ENCODE measurements at places on chromosomes 5 and 9.

- no peak for DNase-seq
These were observed 409.2 kb downstream of the CSNK1G3 start for GRCh38 chr5:123921193-123921592.

DNA sequence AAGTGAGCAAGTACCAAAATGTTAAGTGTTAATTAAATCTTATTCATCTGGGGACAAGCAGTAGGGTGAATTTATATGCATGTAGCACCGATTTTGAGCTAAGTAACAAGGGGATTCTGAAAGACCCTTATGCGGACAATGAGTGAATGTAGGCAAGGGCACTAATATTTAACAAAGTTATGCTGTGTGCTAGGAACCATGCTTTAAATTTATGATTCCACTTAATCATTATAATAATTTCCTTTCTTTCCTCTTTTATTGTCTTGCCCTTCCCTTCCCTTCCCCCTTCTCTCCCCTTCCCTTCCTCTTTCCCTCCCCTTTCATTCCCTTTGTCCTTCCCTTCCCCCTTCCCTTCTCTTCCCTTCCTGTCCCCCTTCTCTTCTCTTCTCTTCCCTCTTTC, 25.7 kb upstream of the TNC start:
- no peak for DNase-seq

GRCh38 chr5:13212886-13213285, 731.6 kb downstream of the DNAH5 start:
- DNase-seq, result no peak

DNA sequence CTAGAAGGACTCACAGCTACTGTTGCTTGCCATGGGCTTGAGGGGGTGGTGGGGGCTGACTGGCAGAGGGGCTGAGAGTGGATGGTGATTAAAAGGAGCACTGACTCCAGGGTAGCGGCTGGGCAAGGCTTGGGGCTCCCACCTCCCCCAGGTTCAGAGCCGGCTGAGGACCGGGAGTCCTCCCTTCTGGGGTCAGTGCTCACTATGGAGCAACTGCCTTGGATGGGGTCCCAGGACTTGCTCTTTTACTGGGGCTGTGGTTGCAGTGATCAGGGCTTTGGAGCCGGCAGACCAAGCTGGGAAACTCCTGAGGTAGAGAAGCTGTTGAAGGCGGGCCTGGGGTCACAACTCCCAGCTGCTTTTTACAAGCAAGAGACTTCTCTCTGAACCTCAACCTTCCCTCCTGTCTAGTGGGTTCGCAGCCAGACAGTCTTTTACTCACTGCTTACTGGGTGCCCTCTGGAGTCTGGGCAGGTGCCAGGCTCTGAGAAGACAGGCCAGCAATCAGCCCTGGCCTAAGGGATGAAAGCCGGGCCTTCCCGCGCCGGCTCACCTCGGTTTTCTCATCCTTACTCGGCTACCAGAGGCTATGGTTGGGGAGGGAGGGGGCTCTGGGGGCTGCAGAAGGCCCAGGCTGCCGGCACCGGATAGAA, 795 bp upstream of the ASS1 start:
- peak; percentile 19 for DNase-seq

- peak; percentile 43 for DNase-seq
These were observed 128.0 kb downstream of the SPATA31D1 start for GRCh38 chr9:82116556-82116955.

GRCh38 chr5:119795768-119796167, 166.4 kb downstream of the FAM170A start:
- peak; percentile 35 for DNase-seq

DNA sequence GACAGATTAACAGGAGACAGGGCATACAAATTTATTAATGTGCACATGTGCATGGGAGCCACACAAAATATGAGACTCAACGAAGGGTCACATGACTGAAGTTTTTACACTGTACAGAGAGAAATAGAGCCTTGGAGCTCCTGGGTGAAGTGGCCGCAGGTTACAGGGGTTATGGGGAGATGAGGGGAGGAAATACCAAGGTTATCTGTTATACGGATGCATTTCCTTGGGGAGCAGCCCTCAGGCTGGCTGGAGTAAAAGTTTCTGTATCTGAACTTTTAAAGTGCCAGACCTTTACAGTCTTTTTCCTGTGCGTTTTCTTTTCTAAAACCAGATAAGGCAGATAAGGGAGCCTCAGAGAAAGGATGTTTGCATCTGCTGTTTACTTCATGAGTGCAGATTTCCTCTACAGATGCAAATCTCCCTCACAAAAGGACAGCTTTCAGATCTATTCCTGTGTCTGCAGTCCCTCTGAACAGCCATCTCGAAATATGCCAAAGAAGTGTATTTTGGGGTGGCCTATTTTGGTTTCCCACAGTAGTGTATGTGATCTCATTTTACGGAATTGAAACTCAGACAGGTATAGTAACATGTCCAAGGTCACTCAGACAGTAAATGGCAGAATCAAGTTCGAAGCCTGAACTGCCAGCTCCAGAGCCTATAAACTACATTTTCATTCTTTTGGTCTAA, 139.3 kb upstream of the FBXL17 start:
- DNase-seq, result no peak

DNA sequence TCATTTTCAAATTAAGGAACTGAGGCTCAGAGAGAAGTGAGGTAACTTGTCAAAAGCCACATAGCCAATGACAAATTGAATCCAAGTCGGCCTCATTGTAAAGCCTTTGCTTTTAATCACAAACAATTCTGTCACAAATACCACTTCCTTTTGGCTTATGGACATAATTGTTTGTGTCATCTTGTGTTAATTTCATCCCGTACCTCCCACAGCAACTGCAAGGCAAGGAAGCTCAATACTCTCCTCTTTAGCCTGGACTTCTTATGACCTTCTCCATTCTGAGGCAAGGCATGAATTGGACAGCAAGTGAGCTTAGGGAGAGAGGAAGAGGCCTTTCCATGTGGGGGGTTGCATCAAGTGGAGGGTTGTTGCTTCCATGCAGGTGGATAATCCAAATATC, 62.2 kb upstream of the SLC2A8 start:
- no peak for DNase-seq

DNA sequence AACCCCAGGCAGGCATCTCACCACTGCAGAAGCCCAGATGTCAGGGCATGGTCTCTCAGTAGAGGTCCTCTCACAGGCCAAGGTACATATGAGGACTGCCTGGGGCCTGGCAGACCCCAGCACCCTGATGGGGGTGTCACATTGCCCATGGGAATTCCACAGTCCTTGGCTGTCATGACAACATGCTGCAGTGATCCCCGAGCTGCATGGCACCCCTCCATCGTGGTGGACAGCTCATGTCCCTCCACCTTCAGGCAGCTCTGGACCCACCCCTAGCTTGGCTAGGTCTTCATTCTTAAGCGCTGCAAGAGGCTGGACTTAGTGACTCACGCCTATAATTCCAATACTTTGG, 74.1 kb upstream of the LRRTM2 start:
- DNase-seq, result no peak

DNA sequence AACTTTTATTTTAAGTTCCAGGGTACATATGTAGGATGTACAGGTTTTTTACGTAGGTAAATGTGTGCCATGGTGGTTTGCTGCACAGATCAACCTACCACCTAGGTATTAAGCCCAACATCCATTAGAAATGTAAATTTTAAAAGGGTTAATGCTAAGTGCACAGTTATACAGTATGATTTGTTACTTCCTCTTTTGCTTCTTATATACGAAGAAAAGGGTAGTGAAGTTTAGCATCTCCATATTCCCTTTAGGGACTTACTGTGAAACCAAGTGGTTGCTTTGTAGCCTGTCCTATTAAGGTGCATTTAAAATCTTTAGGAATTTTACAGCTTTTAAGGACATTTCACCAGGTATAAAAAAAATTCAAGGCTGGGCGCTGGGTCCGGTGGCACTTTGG, 46.4 kb downstream of the RBM27 start:
- no peak for DNase-seq

GRCh38 chr9:104553261-104553660, 15.7 kb upstream of the OR13C8 start:
- DNase-seq, result peak; percentile 29

DNA sequence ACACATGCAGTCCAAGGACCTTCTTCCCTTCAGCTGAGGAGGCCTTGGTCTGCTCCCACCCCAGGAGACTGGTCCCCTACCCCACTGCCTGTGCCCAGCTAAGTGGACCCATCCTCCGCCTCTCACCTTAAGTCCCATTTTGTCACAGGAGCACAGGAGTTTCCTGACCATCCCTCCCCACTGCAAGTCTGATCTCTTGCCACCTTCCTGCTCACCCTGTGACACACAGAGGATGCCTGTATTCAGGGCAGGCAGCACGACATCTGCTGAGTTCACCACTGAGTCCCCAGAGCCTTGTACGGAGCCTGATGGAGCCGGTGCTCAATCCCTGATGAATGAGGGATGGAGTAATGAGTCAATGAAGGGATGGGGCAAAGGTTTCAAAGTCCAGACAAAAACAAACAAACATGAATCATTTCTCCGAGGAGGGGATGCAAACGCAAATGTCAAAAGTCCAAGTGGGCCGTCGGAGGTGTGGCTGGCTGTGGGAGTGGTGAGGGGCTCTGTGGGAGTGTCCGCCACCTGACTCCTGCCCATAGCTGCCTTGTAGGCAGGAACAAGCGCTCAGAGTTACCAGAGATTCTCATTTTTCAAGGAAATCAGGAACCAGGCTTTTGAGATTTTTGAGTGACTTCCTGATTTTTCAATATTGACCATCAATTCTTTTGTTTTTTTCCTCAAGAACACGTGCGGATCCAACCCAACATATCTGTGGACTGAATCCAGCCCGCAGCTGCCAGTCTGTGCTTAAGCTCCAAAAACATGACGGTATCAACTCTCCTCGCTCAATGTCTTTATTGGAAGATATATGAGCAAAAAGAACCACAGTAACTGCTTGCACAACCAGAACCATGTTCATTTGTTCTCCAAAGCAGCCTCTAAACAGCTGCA, 4.4 kb downstream of the RAPGEF1 start:
- DNase-seq, result peak; percentile 66

DNA sequence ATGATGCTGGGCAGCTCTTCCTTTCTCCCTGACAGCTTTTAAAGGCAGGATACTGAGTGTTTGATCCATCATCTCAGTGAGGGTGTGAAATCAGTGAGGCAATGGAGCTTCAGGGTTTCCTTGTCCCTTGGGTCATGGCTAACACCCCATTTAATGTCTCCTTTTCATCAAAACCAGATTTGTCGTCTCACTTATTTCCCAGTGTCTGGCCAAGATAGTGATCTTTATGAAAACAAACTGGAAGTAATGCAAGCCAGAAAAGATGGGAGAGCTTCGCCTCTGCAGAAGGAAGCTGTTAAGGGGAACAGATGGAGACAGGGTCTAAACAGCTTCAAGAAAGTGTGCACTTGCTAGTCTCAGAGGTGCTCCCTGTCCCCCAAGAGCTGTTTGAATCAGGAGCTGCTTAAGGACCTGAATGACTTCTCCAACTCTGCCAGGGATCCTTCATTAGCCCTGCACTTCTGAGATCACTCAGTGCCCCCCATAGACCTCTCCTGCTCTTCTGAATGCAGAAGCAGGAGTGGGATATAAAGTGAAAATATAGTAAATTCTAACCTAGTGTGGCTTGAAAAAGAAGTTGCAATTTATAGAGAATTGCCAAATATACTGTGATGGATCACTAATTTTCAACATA, 96.1 kb downstream of the F2RL2 start:
- no peak for DNase-seq

DNA sequence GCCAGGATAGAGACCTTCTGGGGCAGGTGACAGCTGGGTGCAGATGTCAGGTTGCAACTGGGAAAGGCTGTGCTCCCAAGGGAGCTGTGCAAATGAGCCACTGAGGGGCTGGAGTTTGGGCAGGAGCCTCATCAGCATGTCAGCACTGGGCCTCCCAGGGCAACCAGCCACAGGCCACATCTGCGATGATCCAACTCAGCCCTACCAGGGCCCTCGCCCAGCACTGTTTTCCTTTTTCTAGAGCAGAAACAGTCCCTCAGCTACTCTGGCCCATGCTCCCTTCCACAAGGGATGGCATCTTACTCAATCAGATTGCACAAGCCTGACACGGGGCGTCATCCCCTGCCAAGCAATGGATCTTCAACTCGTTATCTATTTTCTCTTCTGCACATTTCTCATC, 24.8 kb downstream of the NIPAL4 start:
- DNase-seq, result peak; percentile 66

GRCh38 chr5:178180141-178180863, 6.9 kb downstream of the GMCL2 start:
- no peak for DNase-seq

DNA sequence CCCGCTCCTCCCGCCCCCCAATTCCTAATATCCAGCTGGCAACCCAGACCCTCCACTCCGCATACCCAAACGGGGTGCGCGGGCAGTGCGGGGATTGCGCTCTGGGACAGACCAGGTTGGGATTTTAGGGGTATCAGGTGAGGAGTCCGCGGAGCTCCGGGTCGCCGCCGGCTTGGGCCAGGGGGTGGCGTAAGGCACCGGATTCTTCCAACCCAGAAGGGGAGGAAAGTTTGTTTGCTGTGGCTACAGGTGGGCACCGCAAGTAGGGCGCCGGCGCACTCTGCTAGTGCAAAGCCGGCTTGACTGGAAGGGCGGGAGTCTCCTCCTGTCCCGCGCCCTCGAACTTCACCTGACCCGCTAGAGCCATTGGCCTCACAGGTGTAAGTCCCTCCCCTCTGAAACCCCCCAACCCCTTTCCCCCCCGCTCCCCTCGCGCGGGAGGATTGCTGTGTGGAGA, 709 bp downstream of the IQGAP2 start:
- no peak for DNase-seq

DNA sequence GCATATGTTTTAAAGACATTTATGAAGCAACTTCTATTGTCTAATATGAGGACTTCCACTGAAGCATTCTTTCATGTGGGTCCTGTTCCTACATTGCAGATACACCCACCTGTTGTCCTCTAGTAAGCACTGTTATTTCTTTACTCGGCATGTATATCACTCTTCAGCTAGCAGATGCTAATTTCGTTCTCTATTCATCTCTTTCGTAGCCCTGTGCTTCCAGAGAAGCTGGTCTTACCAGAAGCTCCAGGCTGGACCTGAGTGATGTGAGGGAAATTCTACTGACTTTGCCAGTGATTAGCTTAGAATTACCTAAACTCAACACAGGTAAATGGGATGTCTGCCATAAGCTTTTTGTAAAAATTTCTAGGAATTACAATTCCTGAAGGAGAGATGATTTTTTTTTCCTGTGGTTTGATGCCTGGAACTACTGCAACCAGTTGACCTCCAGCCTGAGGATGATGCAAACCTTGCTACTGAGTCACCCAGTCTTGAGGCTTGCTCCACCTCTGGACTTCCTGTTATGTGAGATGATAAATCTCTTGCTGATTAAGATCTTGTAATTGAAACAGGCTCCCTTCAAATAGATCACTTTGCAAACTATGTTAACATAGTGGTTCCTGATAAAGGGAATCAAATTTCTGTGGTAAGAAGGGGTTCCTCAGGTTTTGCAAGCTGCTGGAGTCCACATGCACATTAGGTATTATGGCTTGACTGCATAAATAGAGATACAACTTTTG, 52.2 kb upstream of the SPINK5 start:
- peak; percentile 87 for DNase-seq

GRCh38 chr9:112065806-112066606, 109.1 kb downstream of the SUSD1 start:
- DNase-seq, result peak; percentile 89

- DNase-seq, result peak; percentile 43
These were observed 6.9 kb upstream of the NIPSNAP3A start for GRCh38 chr9:104740621-104741020.

GRCh38 chr9:137488327-137488653, 29.2 kb upstream of the NSMF start:
- DNase-seq, result no peak

Data from fibroblast of mammary gland (primary cell).